ENCODE measurements at places on chromosomes 5 and 9.
A peak's percentile ranks its signal among the peaks of the same experiment; 100 is the strongest.

DNA sequence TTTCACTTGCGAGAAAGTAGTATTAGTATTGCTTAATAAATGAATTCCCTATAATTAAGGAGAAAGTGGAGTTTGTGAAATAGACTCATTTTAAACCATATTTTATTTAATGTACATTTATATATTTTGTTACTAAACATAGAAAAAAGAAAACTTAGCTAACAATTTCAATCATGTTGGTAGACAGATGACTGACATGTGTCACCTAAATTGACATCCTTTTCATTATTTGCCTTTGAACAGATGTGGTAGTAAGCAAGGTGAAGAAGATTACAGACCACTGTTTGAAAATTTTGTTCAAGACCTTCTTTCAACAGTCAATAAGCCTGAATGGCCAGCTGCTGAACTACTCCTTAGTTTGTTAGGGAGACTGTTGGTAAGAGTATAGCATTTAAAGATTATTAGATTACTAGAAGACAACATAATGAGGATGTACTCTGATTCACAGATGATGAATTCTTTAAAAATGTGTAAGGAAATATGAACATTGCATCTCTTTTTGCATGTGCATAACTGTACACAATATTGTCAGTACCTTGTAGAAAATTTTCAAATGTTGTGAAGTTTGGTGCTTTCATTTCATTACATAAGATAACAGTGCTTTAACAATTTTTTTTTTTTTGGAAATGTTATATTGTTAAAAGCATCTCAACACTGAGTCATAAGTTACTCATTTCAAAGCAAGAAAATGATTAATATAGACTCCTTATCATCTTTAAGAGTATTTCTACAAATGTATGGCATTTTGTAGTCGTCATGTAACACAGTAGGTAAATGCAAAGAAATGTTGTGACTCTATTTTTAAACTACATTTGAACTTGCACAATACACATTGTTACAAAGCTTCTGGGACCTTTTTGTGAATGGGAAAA, 139.5 kb downstream of the NIPBL start:
- DNase-seq, result no peak

DNA sequence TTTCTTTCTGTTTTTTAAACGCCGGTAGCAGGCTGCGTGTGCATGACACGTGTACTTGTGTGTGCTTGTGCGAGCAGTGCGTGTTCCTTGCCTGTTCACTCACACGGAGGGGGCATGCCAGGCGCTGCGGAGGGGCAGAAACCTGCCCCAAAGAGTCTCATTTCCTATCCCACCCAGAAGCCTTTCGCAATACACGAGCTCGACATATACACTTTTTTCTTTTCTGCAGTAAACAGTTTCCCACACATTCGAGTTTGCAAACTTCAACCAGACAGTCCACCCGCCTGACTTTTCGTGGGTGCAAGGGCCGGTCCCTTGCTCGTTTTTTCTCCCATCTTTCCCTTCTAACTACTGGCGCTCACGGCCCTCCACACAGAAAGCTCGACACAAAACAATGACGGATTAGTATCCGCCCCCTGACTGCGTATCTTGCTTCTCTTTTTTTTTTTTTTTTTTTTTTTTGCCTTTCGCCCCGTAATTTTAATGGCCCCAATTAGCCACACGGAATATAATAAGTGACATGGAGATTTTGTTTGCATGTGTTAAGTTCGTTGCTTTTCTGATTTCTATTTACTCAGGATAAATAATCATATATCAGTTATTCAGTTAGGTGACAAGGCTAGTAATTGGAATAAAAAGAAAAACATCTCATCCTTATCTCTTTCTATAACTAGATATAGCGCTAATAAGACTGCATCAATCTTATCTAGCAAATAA, 5.3 kb upstream of the OTP start:
- DNase-seq, result no peak

DNA sequence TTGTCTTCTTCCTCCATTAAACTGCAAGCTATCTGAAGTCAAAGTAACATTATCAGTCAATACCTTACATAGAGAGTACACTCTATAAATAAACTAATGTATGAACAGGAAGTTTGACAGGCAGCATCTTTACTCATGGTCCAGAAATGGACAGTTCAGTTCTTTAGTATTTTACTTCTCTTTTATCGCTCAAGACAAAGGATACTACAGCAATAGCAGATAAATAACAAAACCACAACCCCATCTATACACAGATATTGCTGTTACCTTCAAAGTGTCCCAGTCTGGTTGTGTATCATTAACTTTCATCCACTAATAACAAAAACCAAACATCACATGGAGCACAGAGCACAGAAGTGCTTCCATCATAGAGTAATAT, 46.4 kb downstream of the SEMA5A start:
- DNase-seq, result no peak

- no peak for DNase-seq
Measured at GRCh38 chr5:68444048-68444447, 228.5 kb downstream of the PIK3R1 start.

- DNase-seq, result no peak
Measured at GRCh38 chr5:159933531-159934485, 17.5 kb downstream of the ADRA1B start.

DNA sequence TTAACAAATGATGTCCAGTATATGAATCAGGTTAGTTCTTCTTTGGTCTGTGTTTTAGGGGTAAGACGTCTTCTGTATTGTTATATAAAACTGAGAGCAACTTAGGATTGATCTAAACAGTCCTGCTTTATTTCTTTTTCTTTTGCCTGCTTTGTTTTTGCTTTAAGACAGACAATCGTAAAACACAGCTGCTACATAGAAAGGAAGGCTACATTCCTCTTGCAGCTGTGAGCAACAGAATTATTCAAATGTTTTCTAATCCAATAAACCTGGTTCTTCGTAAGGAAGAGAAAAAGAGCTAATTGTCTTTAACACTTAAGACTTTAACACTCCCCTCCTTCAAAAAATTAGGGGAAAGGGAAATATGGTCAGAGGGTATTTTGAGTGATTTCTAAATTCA, 14.6 kb downstream of the FGF1 start:
- DNase-seq, result no peak

GRCh38 chr9:94664801-94665200, 25.5 kb upstream of the FBP1 start:
- DNase-seq, result no peak

DNA sequence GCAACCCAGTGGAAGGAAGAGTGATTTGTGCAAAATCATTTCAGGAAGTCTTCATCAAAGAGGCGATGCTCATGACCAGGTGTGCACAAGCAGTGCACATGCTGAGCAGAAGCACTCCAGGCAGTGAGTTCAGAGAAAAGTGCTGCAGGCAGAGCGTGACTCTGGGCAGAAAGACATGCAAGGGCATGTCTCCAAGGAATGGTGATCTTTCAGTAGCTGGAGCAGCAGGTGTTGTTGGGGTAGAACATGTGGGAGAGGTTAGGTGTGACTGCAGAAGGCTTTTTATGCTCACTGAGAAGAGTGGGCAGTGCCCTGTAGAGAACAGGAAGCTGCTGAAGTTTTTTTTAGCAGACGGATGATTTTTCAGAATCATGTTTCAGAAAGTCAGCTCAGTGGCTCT, 545.4 kb upstream of the TLE4 start:
- DNase-seq, result no peak

- no peak for DNase-seq
Measured at GRCh38 chr9:137313956-137314560, 12.0 kb upstream of the NRARP start.

- DNase-seq, result peak; percentile 79
Measured at GRCh38 chr5:138438724-138439476, at the start of gene REEP2. Gene REEP2 (plus strand): TSS chr5:138439057. CDS start chr5:138439209, 152 bp downstream.

DNA sequence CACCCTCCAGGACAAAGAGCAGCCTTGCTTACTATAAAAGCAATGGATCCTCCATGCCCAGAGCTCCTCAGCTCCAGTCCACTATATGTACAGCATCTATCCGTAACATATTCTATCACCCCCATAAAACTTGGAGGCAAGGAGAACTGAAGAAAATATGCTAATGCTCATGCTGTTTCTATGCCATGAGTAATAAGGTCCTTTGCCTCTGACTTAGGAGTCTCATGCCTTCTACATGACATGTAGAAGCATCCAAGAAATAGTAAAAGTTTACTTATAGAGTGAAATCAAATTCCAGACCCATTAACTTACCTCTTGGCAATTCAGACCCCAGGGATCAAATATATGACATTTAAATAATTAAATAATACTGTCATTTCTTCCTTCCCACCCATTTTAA, 33.7 kb downstream of the SSBP2 start:
- DNase-seq, result no peak

DNA sequence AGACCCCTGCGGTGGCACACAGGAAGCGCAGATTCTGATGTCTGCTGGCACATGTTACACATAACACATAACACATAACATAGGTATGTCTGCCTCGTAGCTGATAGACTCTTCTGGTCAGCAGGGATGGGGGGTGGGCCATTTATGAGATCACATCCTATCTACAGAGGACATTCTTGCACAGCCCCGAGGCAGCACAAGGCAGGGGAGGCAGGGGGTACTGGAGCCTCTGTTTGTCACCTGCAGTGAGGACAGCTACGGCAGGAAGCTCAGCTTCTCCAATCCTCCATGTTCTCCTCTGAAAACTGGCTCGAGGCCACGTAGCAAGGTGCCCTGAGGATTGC, 16.7 kb upstream of the MED10 start:
- no peak for DNase-seq

DNA sequence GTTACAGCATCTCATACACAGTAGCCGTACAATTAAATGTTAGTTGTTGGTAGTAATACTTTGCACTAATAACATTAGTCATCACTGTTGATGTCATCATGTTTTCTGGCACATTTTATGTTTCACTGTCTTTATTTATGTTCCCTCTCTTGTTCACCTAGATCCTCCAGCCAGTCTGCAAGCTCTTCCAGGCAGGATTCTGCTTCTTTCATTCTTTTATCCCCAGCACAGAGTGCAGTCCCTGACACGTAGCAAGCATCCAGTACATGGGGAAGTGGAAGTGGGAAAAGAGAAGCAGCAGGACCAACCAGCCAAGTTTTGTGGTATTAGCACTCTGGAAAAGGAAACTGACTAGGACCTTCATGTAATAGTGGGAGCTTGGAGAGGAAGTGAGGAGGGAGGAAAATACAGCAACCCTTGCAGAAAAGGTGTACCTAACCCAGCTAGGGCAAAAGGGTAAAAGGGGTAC, 89.7 kb upstream of the SLC44A1 start:
- no peak for DNase-seq

GRCh38 chr9:88184976-88185375, 46.7 kb upstream of the SPATA31C2 start:
- DNase-seq, result no peak

DNA sequence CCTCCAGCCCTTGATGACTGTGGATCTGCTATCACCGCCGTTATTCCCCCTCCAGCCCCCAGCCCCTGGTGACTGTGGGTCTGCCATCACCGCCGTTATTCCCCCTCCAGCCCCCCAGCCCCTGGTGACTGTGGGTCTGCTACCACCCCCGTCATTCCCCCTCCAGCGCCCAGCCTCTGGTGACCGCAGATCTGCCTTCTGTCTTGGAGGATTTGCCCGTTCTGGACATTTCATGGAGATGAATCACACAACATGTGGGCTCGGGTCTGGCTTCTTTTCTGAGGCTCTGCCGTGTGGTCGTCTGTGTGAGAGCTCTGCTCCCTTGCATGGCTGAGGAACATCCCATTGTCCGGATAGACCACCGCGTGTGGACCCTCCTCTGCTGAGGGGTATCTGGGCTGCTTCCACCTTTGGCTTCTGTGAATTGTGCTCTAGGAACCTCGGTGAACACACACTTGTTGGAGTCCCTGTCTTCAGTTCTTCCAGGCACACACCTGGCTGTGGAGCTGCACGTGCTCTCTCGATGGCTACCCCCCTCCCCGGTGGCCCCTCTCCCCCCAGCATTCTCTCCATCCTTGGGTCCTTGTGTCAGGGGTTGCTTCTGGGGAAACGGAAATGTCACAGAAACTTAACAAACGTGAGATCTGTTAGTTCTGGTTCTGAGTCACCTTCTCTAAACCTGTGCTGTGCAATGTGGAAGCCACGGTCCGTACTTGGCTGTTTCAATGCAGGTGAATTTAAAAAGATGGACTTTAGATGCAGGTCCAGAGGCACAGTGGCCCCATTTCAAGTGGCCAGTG, 105.3 kb upstream of the COL5A1 start:
- no peak for DNase-seq

- DNase-seq, result no peak
Measured at GRCh38 chr5:1886846-1887587, 4.3 kb upstream of the IRX4 start.

DNA sequence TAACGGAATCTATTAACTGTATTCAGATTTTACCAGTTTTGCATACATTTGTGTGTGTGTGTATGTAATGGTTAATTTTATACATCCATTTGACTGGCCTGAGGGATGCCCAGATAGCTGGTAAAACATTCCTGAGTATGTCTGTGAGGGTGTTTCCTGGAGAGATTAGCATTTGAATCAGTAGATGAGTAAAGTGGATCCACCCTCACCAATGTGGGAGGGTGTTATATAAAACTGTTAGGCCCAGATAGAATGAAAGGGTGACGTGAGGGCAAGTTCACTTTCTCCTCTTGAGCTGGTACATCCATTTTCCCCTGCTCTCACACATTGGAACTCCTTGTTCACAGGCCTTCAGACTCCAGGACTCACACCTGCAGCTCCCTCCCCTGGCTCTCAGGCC, 88.7 kb downstream of the EMB start:
- DNase-seq, result no peak

DNA sequence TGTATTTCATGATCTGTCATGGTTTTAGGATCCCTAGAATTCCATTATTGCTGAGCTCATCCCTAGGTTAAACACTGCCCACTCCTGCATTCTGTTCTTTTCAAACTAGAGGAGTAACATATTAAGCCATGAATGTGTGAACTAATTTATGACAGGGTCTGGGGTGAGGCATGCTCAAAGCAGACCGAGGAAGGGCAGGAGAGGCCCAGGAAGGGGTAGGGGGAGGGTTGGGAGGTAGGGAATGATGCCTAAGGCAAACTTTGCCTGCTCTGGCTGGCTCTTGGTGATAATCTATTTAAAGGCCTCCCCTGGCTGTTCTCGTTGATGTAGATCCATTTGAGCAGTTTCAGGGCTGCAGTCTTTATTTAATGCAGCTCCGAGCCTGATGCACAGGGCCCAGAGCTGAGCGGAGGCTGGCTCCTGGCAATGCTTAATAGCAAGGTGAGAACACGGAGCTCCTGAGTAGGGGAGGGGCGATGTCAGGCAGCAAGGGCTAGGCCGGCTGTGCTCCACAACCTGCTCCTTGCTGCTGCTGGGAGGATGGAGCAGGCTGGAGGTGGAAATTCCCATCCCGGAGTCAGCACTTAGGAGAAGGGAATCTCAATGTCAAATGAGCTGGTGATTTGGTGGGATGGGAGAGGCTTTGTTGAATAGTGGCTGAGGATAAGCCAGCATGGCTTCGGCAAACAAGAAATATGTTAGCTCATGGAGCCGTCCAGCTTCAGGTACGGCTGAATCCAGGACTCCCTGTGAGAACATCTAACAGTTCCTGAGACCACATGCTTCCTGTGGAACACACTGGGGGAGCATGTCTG, 73.2 kb upstream of the UNC5A start:
- DNase-seq, result no peak
